ENCODE measurements at places on chromosomes 16 and 17.

- no peak for DNase-seq
These were observed 3.3 kb downstream of the TOX3 start for GRCh38 chr16:52543654-52544053.

DNA sequence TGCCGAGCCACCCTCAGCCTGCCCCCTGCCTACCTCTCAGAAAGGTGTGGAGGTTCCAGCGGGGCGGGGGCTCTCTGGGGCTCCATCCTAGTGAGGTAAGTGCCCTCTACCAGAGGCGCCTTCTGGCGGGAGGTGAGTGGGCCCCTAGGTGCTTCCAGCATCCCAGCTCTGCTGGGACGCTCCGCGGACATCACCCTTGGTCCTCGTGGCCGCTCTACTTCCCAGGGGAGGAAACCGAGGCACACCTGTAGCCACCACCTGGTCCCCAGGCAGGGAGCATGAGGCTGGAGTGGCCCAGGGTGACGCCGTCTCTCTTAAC lies 1.4 kb downstream of the MCRIP2 start:
- DNase-seq = no peak

DNA sequence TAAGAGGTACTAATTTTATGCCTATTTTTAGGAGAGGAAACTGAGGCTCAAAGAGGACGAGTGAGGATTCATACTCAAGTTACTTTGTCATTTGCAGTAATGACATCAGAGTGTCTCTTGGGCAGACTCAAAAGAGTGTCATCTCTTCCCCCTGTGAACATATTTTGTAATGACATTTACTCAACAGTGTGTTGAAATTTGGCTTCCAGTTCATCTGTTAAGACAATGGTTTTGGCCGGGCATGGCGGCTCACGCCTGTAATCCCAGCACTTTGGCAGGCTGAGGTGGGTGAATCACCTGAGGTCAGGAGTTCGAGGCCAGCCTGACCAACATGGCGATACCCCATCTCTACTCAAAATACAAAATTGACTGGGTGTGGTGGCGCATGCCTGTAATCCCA lies 28.9 kb downstream of the WFDC1 start:
- DNase-seq = no peak

DNA sequence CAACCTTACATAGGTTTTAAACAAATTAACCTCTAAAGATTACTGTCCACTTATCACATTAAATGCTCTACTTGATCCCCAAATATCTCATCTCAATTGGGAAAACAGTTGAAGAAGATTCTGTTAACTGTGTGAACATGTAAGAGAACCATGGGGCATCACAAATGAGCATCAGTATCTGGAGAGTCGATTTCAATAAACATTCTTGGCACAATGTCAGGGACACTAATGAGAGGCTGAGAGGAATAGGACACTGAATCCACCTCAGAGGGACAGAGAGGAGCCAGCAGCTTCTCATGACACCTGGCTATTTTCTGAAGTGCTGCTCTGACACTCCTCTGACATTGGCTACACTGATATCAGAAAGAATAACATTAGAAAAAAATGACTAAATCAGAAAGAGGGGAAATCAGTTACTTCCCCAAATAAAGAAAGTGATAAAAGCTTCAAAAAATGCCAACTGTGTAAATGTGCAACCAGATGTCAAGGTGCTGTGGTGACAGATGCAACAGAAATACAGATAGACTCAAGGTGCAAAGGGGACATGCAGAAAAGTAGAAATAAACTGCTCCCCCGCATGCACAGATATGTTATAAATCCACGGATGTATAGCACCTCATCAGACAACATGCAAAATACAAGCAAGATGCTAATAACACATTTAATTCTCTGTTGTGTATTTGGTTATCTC lies 67.4 kb downstream of the SNX11 start:
- DNase-seq = no peak

- no peak for DNase-seq
These were observed 69.8 kb upstream of the WSCD1 start for GRCh38 chr17:6000426-6000825.

- DNase-seq = no peak
These were observed 16.6 kb upstream of the G6PC1 start for GRCh38 chr17:42883802-42884558.

DNA sequence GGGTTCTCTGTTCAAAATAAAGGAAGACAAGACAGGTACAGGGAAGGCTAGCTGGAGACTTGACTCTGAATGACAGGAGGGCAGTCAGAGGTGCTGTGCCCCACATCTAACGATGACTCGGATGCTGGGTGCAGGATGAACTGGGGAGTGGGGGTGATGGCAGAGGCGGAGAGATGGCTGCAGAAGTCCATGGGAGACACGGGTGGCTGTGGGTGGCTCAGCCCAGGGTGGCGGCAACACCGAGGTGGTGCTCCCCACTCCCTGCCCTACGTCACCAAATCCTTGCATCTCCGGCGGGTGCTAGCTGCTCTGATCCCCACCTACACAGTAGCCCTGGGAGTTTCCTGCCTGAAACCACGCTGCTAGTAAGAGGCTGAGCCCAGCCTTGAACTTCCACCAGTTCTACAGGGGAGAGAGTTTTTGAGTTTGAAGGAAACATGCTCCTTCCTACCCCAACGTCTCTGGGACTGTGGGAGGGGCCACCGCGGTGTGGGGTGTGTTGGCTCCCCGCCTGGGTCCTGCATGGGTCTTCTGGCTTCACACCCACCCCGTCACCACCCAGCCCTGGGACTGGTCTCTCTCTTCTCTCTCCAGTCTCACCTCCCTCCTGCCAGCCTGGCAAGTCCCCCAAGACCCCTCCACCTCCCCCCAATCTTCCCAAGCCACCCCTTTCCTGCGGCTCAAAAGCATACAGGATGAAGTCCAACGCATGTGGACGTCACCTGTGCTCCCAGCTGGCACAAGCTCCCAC lies 4.5 kb downstream of the GSG1L start:
- no peak for DNase-seq

GRCh38 chr16:87739801-87740200 lies 26.0 kb downstream of the KLHDC4 start:
- no peak for DNase-seq

DNA sequence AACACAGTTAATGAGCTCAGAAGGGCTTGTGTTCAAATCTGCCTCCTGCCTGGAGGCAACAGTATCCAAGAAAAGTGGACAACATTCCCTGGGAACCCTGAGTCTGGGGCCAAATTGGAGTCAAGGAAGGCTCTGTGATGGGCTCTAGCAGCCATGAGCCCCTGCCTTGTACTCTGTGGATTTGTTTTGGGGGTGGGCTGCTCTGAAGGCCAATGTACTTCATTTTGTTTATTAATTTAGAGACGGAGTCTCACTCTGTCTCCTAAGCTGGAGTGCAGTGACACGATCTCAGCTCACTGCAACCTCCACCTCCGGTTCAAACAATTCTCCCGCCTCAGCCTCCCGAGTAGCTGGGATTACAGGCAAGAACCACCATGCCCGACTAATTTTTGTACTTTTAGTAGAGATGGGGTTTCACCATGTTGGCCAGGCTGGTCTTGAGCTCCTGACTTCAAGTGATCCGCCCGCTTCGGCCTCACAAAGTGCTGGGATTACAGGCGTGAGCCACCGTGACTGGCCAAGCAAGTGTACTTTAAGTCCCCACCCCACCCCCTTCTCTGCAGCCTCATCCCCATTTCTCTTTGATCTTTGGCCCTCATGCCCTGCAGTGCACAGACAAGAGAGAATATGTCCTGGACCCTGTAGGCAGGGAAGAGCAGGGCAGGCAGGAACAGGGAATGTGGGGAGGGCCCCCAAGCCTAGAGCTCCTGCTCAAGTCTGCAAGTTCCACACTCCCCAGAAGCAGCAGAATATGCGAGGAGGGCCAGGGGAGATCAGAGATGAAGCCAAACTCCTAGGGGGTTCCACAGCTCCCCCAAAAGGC lies 2.7 kb upstream of the GIP start:
- DNase-seq = no peak

GRCh38 chr16:84477661-84478060 lies 26.8 kb downstream of the MEAK7 start:
- no peak for DNase-seq

DNA sequence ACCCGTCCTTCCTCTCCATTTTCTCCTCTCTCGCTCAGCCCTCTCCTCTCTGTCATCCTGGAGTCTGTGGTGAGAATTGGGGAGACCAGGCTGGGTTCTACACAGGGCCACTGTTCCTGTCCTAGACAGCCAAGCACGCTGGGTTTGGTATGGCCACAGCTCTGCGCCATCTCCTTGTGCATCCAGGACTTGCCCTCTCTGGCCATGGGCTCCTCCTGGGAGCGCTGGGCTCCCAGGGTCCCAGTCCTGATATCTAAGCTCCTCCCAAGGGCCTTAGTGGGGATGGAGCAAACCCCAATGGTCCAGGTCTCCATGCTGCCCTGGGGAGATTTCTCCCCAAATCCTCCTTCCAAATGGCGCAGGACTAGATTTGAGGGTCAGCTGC lies 27.2 kb upstream of the ITGA3 start:
- no peak for DNase-seq

GRCh38 chr16:83891742-83892141 lies 7.2 kb upstream of the MLYCD start:
- DNase-seq = no peak

- DNase-seq = no peak
These were observed 115.3 kb downstream of the NPIPB5 start for GRCh38 chr16:22625967-22626366.

- no peak for DNase-seq
These were observed 372.3 kb upstream of the SALL1 start for GRCh38 chr16:51523400-51523799.

- DNase-seq = no peak
These were observed 44.7 kb upstream of the HS3ST3A1 start for GRCh38 chr17:13646411-13646810.

DNA sequence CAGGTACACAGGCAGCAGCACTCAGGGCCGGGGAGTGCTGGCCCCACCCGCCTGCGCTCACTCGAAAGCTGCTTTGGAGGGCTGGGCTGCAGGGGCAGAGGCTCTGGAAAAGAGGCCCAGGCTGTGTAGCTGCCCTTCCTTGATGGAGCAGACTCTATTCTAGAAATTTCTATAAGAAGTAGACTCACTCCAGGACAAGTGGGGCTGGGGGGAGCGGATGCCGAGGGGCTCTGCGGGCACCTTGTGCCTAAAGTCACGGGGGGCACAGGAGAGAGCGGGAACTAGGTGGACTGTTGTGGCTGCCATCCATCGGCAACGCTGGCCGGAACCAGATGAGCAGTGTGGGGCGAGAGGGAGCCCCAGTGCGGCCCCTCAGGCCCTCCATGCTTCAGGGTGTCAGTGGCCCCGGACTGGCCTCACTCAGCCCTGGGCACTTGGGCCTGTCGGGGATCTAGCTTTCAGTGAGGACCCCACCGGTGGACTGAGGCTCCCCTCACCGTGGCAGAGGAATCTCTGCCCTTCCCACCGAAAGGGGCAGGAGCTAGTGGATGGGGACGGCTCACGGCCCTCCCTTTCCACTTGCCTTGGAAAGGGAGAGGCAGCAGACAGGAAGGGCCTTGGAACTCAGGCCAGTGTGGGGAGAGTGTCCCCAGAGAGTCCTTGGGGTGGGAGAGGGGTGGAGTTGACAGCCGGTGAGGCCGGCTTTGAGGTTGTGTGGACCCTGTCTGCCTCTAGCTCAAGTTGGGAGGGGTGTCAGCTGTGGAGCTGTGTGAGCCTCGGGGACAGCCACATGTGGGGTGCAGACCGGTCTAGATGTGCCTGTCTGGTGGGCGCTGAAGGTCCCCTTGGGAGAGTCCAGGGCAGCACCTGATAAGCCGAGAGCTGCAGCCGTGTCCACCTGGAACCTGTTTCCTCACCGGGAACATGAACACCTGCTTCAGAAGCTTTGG lies 16.6 kb downstream of the ENDOV start:
- no peak for DNase-seq

DNA sequence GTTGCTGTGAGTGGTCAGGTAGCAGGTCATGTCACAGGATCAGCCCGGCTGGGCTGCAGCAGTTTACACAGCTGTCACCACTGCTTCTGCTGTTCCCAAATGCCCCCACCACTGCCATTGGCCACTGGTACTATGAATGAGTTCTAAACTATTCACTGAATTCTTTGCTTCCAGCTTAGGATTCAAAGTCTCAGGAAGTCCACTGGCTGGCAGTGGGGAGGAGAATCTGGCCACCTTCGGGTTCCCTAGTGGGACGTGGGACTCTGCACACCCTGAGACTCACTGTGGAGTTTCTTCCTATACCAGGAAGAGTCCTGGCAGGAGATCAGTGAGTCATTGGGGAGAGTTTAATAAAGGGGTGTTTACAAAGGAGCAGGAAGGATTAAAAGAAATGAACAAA lies 6.9 kb downstream of the MT1X start:
- no peak for DNase-seq

DNA sequence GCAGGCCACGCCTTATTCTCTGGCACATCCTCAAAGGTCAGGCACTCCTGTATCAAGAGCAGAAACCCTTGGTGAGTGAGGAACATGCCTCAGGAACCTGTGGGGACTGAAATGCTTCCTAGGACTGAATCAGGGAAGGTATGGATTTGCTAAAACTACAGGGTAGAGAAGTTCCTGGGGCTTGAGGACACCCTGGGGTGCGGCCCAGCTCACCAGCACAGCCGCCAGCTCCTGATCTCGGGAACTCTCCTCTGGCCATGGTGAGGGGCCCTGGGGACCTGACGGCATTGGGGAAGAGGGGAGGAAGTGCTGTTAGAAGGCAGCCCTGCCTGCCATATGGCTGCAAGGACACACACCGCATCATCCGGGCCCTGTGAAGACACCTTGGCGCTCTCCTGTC lies 7.5 kb downstream of the ZSCAN10 start:
- DNase-seq = no peak

GRCh38 chr17:67520916-67521774 lies 144.1 kb downstream of the PITPNC1 start:
- no peak for DNase-seq

GRCh38 chr16:86584726-86585721 lies 6.7 kb downstream of the FOXL1 start:
- DNase-seq = no peak

GRCh38 chr16:86545481-86545880 lies 9.6 kb downstream of the MTHFSD start:
- DNase-seq = no peak

- DNase-seq = no peak
These were observed 25.6 kb downstream of the MRM3 start for GRCh38 chr17:807523-808294.

- no peak for DNase-seq
These were observed 81.7 kb downstream of the ZDHHC7 start for GRCh38 chr16:84929421-84930297.

DNA sequence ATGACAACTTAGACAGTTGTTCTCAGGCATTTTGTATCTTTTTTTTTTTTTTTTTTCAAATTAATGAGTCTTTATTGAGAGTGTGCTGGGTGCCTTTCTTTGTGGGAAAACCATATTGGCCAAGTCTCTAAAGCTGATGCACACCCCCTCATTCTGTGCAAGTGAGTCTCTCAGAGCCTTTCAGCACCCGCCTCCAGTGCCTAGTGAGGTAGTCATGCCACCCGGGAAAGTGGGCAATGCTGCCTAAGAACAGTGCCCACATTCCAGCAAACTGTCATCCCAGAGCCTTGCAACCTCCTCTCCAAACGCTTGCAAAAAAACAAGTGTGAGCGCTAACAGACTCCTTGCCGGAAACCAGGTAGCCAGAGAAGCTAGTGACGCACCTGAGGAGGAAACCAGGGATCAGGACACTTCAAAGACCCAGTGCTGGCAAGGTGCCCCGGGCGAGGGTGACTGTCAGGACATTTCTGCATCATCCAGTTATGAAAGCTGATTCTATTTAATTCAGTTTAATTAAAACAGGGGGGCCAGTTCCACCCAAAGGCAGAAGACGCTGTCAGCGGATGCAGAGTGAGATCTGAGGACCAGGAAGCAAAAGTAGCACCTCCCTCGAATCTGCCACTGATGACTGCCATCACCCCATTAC lies 34.9 kb downstream of the SMARCE1 start:
- DNase-seq = peak; percentile 80

GRCh38 chr16:50037662-50038220 lies 12.7 kb downstream of the CNEP1R1 start:
- DNase-seq = no peak
